ENCODE measurements at places on chromosomes 6 and 20. TPM values are rescaled to one million over a fixed set of nuclear protein-coding genes. Genes with fewer than 3 reads are reported as not detected.

The RUNX2 gene
- total RNA-seq: under 0.01 TPM

The FRS3 gene
- 2.0 TPM for total RNA-seq

The SYTL3 gene
- 1.3 TPM for total RNA-seq

The PPP1R18 gene
- total RNA-seq: 103 TPM

The VSX1 gene
- not detected for total RNA-seq

The NHLRC1 gene
- 2.0 TPM for total RNA-seq

The ESR1 gene
- under 0.01 TPM for total RNA-seq

The FOXQ1 gene
- not detected for total RNA-seq

The KCNB1 gene
- total RNA-seq: not detected

The SLC17A1 gene
- total RNA-seq: not detected

The MTFR2 gene
- 4.8 TPM for total RNA-seq

The KHDC1 gene
- total RNA-seq: 0.33 TPM

The RWDD2A gene
- total RNA-seq: 3.6 TPM

The MDFI gene
- total RNA-seq: 82.3 TPM

The BPIFA1 gene
- not detected for total RNA-seq

The LY6G6C gene
- total RNA-seq: not detected

The TMEM14B gene
- 56.1 TPM for total RNA-seq

The PAK5 gene
- not detected for total RNA-seq

The SLC13A3 gene
- under 0.01 TPM for total RNA-seq

The ECT2L gene
- total RNA-seq: not detected

The PCK1 gene
- not detected for total RNA-seq

The SGK1 gene
- 171 TPM for total RNA-seq

The STMND1 gene
- not detected for total RNA-seq

The CCN6 gene
- total RNA-seq: not detected

The SPDEF gene
- not detected for total RNA-seq

The RBBP8NL gene
- total RNA-seq: not detected

The GID8 gene
- total RNA-seq: 45.4 TPM

The SS18L1 gene
- 15.7 TPM for total RNA-seq

The NR2E1 gene
- total RNA-seq: not detected

The F13A1 gene
- total RNA-seq: not detected

The PHF20 gene
- 29.4 TPM for total RNA-seq

The BCAS1 gene
- total RNA-seq: not detected

The IMPG1 gene
- total RNA-seq: 0.29 TPM

The CPNE1 gene
- total RNA-seq: 162 TPM

The NRSN2 gene
- total RNA-seq: 57.5 TPM

The VEGFA gene
- total RNA-seq: 13.2 TPM

The UNC5CL gene
- total RNA-seq: not detected

The SMOC2 gene
- total RNA-seq: not detected

The TCF19 gene
- total RNA-seq: 19.0 TPM

The BRPF3 gene
- 20.6 TPM for total RNA-seq

The ADGRB3 gene
- total RNA-seq: not detected

The ARG1 gene
- not detected for total RNA-seq

The MAS1 gene
- total RNA-seq: not detected

The SAMD10 gene
- total RNA-seq: 6.5 TPM

The CGAS gene
- 3.3 TPM for total RNA-seq

The KCNK15 gene
- not detected for total RNA-seq

The SMLR1 gene
- total RNA-seq: not detected

The MYLK2 gene
- 8.5 TPM for total RNA-seq

The CD109 gene
- 77.2 TPM for total RNA-seq

The BEND3 gene
- total RNA-seq: 7.5 TPM

The CNR1 gene
- total RNA-seq: 1.3 TPM

The RNF5 gene
- total RNA-seq: 52.3 TPM

The FANCE gene
- 7.2 TPM for total RNA-seq

The TFAP2D gene
- not detected for total RNA-seq
